Activated CD4-positive, alpha-beta T cell treated with anti-CD3 and anti-CD28 coated beads for 4 hours (primary cell): ENCODE measurements at places on chromosomes 5 and 9.

GRCh38 chr9:85038824-85039608, 369.5 kb downstream of the NTRK2 start:
- DNase-seq: no peak

DNA sequence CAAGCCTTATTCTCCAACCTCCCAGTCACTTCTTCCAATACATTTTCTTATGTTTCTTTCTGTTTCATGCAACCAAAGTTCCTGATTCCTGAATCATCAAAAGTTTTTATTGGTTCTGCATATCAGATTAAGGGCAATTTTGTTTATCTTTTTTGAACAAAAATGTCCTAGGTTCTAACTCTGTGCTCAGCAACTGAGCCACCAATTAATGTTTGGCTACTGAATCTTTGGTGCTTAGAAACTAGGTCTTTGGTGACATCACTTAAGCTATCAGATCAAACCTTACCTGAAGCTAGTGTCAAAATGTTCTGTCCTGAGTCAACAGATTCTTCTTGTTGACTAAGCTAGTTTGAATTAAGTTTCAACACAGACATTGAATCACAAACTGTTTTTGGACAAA, 56.1 kb downstream of the FGF18 start:
- DNase-seq: no peak

DNA sequence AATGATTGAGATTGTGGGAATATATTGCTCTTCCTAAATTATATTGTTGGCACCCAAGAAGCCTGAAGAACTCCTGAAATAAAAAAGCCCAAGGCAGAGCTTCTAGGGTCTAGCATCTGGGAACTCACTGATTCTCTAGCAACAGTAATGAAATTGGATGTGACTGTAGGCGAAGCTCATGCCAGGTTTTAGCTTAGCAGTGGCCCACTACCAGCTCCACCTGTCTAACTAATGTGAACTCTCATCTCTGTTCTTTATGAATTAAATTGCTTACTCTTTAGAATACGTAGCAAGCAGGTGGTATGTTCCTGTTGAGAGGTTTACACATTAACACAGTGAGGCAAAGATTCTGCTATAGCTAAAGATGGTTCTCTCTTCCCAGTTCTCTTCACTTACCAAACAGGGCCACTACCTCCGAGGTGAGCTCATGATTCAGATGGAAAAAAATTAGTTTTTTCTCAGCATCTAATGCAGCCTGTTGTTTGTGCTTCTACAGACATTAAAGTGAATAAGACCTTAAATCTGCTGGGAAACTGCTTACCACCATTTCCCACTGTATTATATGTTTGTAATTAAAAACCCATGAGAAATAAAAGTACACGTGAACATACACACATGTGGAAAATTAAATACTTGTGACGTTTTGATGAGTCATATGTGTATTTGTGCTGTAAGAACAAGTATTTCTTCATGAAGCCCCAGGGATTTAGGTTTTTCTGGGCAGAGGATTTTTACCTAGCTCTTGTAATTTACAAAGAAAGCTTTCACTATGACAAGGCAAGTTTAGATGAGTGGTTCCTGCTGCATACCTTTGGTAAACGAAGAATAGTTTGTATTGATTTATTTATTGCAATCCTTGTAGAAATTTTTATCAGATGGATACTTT, 360.1 kb downstream of the KDM4C start:
- DNase-seq: no peak

DNA sequence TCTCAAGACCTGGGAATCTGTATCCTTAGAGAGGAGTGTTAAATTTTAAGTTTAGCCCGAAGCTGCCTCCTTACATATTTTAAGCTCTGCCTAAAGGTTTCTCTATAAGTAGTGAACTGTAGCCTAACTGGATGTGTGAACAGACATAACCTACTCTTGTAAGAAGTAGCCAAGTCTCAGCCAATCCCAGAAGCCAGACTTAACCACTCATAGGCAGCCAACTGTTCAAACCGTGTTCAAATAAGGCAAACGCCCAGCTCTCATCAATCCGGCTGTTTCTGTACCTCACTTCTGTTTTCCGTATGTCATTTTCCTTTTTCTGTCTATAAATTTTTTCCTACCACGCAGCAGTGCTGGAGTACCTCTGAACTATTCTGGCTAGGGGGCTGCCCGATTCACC, 58.7 kb upstream of the HRH2 start:
- DNase-seq: no peak

- no peak for DNase-seq
These were observed 526.3 kb downstream of the GABRG2 start for GRCh38 chr5:162593881-162594280.

DNA sequence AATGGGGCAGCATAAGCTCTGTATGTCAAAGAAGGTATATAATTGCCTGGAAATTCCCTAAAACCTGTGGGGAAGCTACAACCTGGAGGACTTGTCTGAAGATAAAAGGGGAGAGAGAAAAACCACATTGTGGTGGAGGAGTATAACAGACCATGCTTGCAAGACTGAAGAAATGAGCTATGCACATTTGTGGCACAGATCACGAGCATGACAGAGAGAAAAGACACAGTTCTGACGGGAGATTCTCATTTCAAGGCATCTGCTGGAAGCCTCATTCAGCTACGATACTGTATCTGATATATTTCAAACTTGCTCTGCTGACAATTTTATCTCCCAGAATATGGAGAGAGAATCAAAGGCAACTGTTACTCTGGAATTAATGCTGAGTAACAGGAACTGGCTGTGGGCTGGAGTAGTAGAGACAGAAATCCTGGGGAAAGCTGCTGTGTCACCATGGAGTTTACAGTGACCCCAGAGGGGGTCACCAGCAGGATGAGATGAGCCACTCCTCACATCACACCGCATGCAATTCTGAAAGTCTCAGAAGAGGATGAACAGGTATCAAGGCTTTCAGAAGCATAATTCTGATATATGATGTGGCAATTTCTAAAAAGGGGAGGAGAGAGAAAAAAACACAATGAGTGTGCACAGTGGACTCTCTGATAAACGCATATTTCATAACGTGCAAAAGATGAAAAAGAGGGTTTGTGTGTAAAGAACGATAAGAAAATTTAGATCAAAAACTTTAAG, 528.8 kb downstream of the IRX1 start:
- DNase-seq: no peak

GRCh38 chr5:167295681-167296005, 995.8 kb upstream of the WWC1 start:
- no peak for DNase-seq

DNA sequence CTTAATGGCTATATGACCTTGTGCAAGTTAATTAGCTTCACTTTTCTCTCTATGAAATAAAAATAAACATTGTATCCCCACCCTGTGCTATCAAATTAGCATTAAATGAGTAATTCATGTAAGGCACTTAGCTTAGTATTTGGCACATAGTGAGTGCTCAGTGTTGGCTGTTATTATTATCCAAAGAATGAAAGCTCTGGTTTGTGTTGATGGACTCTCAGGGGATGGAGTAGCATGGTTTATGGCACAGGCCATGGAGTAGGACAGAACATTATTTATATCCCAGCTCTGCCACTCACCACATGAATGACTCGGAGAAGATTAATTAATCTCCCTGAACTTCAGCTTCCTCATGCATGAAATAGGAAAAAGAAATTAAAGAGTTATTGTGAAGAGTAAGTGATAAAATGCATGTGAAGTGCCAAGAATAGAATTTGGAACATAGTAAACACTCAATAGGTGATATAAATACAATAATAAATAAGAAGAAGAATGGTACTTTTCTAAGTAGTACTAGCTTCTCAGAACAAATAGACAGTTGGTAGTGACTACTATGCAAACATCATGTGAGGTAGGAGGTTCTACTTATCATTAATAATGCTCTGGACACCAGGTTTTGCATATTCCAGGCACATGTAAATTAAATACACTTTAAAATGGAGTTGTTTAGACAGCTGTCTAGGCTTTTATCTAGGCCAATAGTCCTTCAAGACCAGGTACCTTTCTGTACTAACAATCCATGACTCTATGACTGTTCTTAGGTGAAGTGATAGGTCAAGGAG, 146.4 kb downstream of the GRIA1 start:
- no peak for DNase-seq

DNA sequence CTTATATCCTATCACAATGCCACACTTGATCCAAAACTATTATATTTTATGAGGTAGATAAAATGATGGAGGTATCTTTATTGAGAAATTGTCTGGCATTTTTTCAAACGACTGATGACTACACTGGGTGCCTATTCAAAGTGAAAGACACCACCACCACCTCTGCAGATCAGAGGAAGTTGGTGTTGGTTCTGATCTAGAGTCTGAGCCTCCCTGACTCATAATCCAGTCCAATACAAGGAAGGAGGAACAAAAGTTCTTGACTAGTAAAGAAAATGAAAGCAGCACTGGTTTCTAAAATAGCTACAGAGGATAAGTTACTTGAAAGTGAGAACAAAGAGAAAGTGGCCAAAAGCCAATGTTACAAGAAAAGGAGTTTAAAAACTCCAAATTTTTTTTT, 139.9 kb downstream of the RFX3 start:
- no peak for DNase-seq

DNA sequence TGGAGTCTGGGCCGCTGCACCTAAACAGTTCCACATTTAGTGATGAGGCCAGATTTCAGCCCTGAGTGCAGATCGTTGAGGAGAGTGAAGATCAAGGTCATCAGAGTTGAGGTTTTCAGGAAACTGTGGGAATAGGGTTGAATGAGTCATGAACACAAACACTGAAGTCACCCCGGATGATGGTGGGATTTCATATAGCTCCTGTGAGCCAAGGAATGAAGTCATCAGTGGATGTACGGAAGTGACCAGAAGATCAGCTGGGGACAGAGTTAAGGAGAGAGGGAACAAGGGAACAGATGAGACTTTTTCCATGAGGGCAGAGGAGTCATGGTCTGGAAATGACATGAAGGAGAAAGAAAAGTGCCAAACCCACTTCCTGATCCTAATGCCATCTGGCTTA, 36.5 kb downstream of the PALM2AKAP2 start:
- no peak for DNase-seq

DNA sequence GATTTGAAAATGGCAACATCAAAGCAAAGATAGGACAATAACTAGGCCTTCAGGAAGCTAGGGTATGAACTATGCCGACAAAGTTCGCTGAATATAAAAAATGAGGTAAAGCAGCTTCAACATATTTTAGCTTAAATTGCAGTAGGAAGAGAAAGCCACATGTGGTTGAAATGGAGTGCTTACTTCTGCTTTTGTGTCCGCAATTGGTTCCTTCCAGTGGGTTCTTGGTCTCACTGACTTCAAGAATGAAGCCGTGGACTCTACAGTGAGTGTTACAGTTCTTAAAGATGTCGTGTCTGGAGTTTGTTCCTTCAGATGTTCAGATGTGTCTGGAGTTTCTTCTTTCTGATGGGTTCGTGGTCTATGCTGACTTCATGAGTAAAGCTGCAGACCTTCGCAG, 95.2 kb downstream of the APTX start:
- DNase-seq: no peak

GRCh38 chr9:91755761-91756509, 194.1 kb downstream of the ROR2 start:
- no peak for DNase-seq

DNA sequence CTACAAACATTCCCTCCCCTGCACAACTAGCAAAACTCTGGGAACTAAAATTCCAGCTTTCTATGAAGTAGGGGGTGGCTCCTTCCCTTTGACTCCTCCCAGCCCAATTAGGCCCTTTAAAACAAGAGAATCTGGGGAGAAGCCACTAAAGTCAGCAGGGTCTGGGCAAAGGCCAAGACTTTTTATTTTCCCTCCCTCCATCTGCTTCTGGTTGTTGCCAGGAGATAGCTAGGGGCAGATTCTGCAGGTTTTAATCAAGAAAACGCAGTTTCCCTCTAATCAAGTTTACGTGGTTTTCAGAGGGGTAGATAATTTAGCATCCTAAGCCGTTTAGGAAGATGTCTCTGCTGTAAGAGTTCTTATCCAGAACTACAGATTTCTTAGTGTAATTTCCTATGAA, 114.5 kb upstream of the CDH6 start:
- DNase-seq: no peak

- no peak for DNase-seq
These were observed 5.3 kb downstream of the SLC36A3 start for GRCh38 chr5:151298063-151298855.

DNA sequence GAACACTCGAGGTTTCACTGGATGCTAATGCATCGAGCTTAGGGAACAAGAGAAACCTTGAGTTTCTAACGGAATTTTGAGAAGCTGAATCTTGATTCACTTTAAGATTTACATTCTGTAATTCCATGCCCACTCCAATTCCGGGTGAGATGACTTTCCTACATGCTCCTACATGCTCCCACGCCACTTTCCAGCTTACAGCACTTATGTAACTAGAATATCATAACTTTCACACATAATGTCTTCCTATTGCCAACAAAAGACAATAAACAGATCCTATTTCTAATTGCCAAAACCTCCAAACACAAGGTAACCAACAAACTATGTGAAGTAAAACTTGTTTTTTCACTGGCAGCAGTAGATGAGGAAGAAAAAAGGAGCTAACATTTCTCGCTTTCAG, 72.9 kb downstream of the ECPAS start:
- no peak for DNase-seq

- no peak for DNase-seq
These were observed 507.7 kb upstream of the PTGER4 start for GRCh38 chr5:40171971-40172370.

DNA sequence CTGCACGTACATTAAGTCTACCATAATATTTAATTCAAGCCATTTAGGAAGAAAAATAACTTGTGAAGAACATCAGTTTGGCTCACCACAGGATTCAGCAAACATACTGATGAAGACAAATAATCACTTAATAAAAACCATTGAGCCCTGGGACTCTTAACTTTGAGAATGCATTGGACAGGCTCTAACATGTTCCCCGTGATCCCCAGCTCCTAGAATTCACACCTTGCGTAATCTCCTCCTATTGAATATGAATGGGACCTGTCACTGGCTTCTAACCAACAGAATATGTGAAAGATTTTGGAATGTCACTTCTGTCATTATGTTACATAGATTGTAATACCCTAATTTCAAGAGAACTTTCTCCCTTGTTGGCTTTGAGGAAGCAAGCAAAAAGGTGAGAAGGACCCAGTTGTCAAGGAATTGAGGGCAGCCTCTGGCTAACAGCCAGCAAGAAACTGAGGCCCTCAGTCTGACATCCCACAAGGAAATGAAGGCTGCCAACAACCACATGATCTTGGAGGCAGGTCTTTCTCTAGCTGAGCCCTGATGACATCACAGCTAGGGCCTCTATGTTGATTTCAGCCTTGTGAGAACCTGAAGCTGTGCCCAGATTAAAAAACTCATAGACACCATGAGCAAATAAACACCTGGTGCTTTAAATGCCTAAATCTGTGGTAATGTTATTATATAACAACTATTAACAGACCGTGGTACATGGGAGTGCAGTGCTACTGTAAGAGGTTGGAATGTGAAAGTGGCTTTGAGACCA, 433.2 kb downstream of the SEMA5A start:
- no peak for DNase-seq

DNA sequence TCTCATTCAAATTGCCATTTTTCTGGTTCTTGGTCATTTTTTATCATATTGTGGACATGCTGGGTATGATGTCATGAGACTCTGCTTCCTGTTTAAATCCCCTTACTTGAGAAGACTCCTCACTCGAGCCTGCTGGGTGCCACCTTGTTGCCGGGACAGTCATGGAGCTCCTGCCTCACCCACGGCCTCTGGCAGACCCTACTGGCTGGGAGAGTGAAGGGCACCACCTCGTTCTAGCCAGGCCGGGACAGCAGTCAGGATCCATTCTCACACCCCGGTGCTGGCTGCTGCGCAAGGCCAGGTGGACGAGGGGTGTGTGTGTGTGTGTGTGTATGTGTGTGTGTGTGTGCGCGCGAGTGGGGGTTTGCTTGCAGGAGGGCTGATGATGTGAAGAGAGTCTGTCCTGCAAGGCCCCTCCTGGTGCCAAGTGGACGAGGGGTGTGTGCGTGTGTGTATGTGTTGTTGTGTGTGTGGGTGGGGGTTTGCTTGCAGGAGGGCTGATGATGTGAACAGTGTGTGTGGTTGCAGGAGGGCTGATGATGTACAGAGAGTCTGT, 4.4 kb downstream of the CEP72 start:
- no peak for DNase-seq
